ENCODE measurements at places on chromosomes 3 and 15.
A peak's percentile ranks its signal among the peaks of the same experiment; 100 is the strongest.

DNA sequence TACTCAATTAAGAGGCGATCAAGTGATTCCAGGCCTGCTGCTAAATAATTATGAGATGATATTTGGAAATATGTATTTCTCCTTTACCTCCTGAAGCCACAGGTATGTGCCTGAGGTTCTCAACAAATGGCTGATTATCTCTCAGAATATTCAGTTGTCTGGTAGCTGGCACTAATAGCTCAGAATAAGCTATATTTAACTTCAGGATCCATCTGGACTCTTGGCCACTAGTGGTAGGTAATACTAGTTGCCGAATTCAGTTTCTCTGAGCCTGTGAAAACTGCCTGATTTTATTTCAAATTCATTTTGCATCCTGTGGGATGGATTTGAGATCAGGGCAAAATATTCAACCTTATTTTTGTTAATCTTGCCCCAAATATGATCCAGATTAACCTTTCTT, 499.0 kb downstream of the DIPK2A start:
- no peak for DNase-seq

- DNase-seq, result peak; percentile 73
These were observed 38.7 kb downstream of the GUCA1C start for GRCh38 chr3:108914774-108915641.

DNA sequence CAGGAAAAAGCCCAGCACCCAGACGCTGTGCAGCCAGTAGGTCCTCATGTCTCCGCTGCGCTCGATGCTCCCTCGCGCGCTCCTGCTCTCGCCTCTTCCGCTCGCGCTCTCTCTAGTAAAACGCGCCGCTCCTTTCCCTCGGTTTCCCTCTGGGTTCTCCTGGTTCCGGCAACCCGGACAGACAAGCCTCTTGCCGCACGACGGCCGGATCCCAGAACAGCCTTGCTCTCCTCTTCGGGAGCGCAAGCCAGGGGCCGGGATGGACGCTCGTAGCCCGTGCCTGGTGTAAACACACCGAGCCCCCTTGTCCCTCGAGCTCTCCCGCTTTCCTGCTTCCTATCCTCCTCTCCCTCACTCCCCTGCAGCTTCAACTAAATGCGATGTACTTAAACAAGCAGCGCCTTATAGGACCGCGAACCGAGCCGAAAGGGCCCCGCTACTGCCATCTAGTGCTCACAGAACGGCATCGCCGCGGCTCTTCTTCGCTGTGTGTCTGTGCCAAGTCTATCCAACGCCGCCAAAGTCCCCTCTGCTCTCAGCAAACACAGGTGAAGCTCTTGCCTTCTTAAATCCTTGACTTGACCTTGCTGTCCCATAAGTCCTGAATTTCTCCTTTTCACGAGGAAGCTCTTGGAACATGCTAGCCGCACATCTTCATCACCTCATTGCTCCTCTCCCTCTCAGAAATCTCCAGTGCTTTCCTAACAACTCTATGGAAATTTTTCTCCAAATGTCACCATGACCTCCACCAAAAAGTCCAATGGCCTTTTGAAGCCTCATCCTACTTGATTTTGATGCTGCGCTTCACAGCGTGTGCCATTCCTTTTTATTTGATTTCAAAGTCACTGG, 1037.2 kb downstream of the IGSF11 start:
- peak; percentile 6 for DNase-seq

DNA sequence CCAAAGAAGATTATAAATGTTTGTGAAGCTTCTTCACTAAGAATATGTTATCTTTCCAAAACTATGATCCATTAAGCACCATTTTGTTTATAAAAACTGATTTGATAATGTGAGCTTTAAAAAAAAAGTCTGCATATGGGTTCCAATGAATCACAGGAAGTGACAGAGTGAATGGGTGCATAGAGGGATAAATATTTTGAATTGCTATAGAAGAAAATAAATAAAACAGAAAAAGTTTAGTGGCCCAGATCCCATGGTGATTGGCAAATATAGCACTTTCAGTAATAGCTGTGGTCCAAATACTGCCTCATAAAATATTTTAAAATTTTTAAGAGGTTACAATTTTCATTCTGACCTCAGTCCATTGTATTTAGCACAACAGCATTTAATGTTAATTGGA, 19.2 kb downstream of the CPA3 start:
- no peak for DNase-seq

DNA sequence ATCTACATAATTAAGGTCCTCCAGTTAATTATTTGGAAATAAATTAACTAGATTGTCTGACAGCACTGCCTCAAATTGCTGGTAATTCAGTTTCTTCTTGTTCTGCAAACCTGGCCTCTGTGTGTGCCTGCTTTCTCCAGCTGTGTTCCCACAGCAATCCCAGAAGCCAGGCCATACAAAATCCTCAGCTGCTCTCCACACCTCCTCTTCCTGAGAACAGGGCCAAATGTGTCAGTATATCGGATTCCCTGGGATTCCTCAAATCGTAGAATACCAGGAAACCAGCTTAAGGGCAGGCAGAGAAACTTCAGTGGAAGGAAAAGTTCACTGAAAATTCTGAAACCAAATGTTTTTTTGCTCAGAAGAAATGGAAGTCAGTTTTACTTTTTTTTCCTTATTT, 261.4 kb downstream of the ZMAT3 start:
- DNase-seq, result no peak
